ENCODE measurements at places on chromosomes 12 and 14.

GRCh38 chr12:13443498-13443897, 247.0 kb downstream of the EMP1 start:
- no peak for DNase-seq

GRCh38 chr14:65704437-65704836, 291.9 kb downstream of the FUT8 start:
- DNase-seq, result no peak

DNA sequence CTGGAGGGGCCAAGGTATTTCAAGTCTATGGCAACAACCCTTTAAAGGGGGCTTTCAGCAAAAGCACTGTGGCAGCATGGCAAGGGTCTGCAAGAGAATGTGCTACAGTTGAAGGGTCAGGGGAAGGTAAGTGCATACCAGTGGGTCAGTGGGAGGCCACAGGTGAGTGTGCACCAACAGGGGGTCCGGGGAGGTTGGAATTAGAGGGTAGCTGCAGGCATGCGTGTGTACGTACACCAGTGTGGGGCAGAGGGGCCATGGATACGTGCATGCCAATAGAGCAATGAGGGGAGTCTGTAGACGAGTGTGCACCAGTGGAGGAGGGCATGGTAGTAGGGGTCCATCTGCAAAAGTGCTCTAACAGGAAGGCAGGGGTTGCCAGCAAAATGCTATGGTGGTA, 448.9 kb downstream of the NAV3 start:
- no peak for DNase-seq

DNA sequence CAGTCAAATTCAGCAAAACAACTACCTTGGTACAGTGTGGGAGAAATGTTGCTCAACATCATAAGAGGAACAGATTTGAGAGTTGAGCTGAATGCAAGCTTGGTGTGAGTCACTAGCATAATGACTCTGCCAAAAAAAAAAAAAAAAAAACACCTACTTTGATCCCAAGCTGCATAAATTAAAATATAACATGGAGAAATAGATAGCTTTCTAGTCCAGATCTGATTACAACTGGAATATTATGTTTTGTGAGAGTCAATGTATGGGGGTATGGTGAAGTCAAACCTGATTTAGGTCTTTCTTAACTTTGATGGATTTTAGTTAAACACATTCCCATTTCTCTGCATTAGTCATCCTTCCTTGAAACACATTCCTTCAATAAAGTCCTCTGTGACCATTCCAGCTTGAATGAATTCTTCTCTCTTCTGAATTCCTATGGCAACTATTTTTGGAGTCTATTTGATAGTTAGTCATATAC, 188.1 kb downstream of the SLC5A8 start:
- DNase-seq, result no peak

- no peak for DNase-seq
Measured at GRCh38 chr12:14514154-14514842, 53.4 kb downstream of the PLBD1 start.

- DNase-seq, result no peak
Measured at GRCh38 chr12:104321949-104322348, 18.4 kb downstream of the EID3 start.

DNA sequence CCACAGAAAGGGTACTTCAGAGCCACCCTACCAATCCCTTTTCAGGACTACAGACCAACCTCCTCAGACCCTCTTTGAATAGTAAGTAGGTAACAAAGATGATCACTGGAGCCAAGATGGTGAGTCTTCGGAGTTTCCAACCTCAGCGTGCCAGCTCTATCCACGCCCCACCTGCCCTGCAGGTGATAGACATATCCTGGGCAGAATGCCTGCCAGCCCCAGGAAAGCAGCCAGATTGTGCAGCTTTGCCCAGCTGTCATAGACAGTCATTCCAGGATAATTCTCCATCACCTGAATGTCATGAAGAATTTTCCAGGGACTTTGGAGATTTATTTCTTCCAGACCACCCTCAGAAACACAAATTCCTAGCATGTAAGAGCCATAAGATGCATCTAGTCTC, 434.4 kb downstream of the RGS6 start:
- DNase-seq, result no peak

GRCh38 chr12:64983771-64984278, 137.3 kb downstream of the WIF1 start:
- DNase-seq, result no peak

DNA sequence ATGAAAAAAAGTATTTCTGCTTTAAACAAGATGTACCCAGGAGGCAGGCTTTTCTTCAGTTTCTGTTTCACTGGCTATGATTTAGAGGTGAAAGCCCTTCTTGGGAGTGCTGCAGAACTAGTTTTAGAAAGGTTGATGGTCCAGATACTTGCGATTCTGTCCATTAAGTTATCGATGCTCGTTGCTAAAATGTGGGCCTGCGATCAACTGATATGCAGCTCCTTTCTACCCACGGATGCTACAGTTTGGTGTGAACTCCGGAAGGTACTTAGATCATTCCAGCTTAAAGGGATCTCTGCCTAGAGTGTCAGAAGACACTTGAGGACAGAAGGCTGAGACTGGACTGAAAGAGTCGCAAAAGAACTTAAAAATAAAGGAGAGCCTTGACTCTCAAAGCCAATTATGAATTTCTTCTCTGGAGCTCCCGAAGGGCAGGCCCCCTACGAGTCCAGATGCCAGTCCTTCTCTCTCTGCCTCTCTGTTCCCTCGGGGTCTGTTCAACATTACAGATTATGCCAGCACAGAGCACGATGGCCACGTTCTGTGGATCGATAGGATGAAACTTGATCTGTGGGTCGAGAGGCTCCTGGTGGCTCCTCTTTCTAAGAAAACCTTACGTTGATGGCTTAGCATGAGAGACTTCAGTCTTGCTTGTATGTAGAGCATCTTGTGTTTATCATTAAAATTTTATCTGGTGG, 40.0 kb downstream of the FBXW8 start:
- no peak for DNase-seq

- no peak for DNase-seq
Measured at GRCh38 chr12:92574051-92574783, 128.6 kb upstream of the PLEKHG7 start.

GRCh38 chr12:10749700-10750384, 26.7 kb upstream of the YBX3 start:
- no peak for DNase-seq

GRCh38 chr14:105058521-105059034, 6.7 kb downstream of the GPR132 start:
- DNase-seq, result no peak

DNA sequence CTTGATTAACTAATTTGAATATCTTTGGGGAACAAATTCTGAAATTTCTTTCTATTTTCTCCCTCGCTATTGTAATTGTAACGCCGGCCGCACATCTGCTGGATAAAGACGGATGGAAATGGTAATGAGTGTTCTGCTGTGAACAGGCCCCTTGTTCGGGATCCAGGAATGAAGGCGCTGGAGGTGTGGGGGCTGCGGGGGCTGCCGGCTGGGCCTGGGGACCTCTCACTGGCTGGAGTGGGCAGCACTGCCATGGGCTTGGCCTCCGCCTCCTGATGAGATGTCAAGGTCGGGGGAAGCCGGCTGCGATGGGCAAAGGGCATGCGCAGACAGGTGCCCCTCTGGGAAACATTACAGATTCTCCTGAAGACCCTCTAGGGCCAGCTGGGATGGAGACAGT, 175.4 kb downstream of the PHETA1 start:
- DNase-seq, result no peak

- DNase-seq, result no peak
Measured at GRCh38 chr12:126397071-126397581, 1331.9 kb downstream of the AACS start.

- DNase-seq, result no peak
Measured at GRCh38 chr12:58301038-58301729, 359.8 kb downstream of the ATP23 start.

- DNase-seq, result no peak
Measured at GRCh38 chr14:104953097-104953496, 25.1 kb downstream of the AHNAK2 start.

- no peak for DNase-seq
Measured at GRCh38 chr12:121673013-121673511, 3.6 kb upstream of the MORN3 start.

DNA sequence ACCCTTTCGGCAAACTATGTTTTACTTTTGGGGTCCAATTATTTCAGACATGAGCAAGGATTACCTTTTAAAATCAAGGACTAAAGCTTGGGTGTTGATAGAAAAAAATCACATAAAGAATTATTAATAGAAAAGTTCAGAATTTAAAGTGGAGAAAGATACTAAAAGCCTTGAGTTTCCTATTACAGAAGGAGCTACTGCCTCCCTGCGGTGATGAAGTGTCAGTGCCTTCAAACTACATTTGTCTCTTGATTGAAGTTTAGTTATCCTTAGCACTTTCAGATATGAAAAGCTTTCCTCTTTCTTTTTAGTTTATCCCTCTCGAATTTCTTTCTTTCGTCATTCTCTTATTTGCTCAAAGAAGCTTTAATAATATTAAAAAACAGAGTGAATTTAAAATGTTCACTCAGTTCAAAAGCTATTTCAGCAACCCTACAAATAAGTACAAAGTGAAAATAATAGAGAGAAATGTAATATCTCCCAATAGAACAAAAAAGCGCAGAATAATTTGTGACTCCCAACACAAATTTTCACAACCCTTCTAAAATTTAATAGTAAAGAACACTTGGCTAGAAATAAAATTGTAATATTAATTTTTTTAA, 87.6 kb downstream of the SEC23A start:
- DNase-seq, result peak; percentile 43
